Stimulated activated CD4-positive, alpha-beta T cell treated with anti-CD3 and anti-CD28 coated beads, Interleukin-4, amount 100 ng/mL, for 48 hours (primary cell): ENCODE measurements at places on chromosomes 4 and X.

DNA sequence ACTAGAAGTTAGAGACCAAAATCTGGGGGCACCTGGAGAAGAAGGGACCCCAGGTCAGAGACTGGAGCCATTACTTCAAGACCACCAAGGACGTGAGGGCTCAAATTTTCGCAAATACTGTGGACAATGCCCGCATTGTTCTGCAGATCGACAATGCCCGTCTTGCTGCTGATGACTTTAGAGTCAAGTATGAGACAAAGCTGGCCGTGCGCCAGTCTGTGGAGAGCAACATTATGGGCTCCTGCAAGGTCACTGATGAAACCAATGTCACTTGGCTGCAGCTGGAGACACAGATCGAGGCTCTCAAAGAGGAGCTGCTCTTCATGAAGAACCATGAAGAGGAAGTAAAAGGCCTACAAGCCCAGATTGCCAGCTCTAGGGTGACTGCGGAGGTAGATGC lies 101.2 kb downstream of the NCAPG start:
- DNase-seq, result no peak

DNA sequence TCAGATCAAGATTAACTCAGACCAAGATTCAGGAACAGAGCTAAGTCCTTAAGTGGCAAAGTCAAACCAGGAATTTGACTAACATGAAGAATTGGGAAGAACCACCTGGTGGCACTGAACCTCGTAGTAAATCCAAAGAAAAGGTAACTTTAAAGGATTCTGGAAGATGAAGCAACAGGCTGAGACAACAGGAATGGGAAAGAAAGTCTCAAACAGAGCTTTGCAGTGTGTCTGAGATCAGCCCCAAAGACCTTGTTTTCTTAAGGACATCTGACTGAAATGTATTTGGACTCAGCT lies 126.1 kb downstream of the ASB9 start:
- no peak for DNase-seq

DNA sequence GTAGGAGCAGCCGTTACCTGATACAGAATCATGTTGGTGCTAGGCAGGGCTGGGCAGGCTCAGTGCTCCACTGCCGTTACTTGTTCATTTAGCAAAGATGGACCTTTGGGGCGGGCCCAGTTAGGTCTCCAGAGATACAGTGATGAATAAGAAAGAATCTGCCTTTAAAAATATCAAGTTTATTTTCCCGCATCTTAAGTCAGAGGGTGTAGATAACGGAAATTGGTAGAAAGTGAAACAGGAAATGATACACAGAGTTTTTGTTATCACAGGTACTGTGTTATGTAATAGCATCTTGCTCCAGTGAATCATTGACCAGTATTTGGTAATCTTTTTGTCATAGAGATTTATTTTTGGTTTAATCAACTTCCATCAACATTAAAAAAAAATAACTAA lies 5.5 kb downstream of the TMEM131L start:
- no peak for DNase-seq

DNA sequence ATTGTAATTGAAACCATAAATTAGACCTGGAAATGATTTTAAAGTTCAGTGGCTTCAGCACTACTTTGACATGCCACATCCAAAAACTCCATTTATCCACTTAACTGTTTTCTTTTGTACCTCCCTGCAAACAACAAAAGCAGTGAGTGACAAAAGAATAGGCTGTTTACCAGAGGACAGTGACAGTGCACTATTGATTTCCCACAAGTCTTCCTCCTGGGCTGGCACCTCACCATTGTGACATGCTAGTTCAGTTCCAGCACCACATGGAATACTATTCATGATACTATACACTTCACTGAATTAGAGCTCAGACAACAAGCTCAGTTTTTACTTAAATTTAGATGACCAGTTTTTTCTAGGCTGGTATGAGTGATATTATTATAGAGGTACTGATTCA lies 29.3 kb downstream of the MOSPD2 start:
- no peak for DNase-seq

GRCh38 chr4:139922406-139923024 lies 231.5 kb downstream of the MAML3 start:
- no peak for DNase-seq

DNA sequence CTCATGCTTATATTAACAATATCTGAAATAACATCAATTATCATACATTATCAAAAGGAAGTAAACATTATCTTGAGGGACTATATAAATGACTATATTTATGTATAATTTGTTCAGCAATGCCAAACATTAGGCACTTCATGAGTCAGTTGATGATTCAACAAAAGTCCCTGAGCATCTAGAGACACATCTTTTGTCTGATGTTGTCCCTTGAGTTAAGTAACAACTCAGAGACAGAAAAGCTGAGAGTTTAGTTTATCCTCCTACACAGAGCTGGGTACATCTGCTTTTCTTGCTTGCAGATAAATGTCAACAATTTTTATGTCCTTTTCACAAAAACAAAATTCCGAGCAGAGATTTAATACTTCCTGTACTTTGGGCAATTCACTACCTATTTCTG lies 311.1 kb downstream of the INPP4B start:
- no peak for DNase-seq
